ENCODE measurements at places on chromosomes 12 and 14.

- DNase-seq: no peak
Observed at GRCh38 chr14:42027271-42027670, 420.6 kb downstream of the LRFN5 start.

- no peak for DNase-seq
Observed at GRCh38 chr12:43287706-43288383, 264.2 kb downstream of the ADAMTS20 start.

DNA sequence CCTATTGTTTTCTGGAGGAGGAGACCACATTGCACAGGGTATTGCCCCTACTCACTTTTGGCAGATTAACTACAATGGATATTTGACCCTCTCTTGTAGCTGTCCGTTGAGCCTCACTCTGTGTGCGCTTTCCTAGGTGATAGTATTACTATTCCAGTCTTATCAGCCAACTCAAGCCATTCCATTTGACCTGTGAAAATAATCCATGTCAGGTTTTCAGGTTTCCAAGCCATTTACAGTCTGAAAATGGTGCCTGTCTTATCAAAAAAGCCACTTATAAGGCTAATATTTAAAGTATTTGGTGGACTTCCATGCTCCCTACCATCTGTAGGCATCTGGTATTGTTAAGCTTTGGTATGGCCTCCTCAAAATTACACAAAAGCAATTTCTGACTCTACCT, 29.6 kb upstream of the KLRD1 start:
- DNase-seq: no peak

DNA sequence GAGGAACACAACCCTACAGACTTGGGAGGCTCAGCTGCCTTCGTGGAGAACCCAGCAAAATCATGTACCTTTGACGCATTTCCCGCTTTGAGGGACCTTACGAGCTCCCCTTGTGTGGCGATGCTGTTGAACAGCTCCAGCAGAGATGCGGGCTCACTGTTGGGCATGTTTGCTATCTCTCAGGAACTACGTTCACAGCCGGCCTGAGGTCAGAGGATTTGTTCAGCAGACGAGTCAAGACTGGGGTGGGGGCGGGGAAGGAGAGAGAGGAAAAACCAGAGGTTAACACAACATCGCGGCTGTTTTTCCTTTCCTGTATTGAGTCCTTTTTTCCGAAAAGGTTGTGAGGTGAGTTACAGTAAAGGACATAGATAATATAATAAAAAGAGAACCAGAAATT, 45.9 kb downstream of the SLC25A47 start:
- DNase-seq: no peak

DNA sequence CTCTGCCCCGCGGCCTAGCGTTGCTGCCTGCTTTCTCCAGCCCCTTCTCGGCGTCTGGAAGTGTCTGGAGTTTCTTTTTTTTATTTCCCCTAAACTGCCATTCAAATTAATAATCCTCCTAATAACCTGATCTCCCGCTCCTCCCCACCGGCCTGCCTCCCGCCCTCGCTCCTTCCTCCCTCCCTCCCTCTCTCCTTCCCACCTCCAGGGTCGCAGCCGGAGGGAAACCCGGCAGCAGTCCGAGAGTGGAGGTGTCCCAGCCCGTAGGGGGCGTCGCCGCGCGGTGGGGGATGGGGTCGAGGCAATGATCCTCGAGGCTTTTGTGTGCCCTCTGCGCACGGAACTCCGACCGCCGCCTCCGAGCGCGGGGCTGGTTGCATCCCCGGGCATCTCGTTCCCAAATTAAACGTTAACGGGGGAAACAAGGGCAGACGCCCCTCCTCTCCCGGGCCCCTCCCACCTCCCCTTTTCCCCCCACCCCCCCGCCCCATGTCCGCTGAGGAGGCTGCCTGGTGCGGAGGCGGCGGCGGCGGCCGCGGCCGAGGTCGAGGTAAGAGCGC, 1.0 kb upstream of the SOCS2 start:
- peak; percentile 54 for DNase-seq

- no peak for DNase-seq
Observed at GRCh38 chr12:127533353-127533752, 733.6 kb upstream of the TMEM132C start.

GRCh38 chr14:68451696-68452373, 341.0 kb downstream of the ZFP36L1 start:
- DNase-seq: no peak

GRCh38 chr14:106083082-106083481, 556.7 kb downstream of the TMEM121 start:
- DNase-seq: no peak

- no peak for DNase-seq
Observed at GRCh38 chr14:75289840-75290388, 11.3 kb downstream of the FOS start.

DNA sequence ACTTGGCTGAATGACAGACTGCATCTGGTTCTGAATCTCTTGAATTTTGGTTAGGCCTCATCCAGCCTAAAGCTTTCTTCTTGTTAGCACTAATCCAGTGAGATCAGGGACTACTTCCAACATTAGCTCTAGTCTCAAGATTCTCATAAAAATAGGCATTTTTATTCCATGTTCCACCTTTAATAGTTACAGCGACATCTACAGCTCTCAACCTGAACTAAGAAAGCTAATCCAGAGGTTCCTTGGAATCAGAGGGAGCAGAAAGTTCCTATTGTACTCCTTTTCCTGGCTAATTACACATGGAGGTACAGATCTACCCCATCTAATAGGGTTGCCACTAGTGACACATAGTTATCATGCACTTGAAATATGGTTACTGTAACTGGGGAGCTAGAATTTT, 391.9 kb downstream of the RMST start:
- DNase-seq: no peak

GRCh38 chr12:52423661-52424500, 10.3 kb downstream of the KRT75 start:
- DNase-seq: peak; percentile 37

DNA sequence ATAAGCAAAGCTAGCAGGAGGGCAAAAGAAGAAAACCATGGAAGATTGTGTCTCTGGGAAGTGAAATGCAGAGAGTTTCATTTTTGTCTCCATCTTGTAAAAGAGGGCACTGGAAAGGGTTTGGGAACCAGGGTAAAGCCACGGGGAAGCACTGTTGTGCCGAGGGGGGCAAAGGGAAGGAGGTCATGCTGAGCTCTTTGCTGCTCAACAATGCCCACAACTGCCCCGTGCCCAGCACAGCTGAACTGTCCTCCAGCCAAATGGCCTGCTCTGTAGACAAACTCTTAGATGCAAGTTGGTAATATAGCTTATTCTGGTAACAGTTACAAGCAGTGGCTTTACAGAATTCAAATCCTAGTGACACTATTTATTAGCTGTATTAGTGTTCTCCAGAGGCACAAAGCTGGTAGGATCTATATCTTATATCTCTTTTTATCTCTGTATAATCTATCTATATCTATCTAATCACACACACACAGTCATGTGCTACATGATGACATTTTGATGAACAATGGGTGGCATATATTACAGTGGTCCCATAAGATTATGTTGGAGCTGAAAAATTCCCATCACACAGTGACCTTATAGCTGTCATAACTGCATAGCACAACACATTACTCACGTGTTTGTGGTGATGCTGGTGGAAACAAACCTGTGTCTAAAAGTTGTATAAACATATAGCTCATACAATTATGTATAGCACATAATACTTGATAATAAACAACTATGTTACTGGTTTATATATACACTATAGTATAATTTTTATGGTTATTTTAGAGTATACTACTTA, 203.4 kb upstream of the DDHD1 start:
- DNase-seq: no peak

- DNase-seq: no peak
Observed at GRCh38 chr12:100995771-100996170, 201.2 kb downstream of the ANO4 start.

GRCh38 chr14:87687420-87687819, 305.6 kb downstream of the GALC start:
- no peak for DNase-seq

- DNase-seq: no peak
Observed at GRCh38 chr14:23438101-23438971, 2.9 kb upstream of the MYH7 start.

DNA sequence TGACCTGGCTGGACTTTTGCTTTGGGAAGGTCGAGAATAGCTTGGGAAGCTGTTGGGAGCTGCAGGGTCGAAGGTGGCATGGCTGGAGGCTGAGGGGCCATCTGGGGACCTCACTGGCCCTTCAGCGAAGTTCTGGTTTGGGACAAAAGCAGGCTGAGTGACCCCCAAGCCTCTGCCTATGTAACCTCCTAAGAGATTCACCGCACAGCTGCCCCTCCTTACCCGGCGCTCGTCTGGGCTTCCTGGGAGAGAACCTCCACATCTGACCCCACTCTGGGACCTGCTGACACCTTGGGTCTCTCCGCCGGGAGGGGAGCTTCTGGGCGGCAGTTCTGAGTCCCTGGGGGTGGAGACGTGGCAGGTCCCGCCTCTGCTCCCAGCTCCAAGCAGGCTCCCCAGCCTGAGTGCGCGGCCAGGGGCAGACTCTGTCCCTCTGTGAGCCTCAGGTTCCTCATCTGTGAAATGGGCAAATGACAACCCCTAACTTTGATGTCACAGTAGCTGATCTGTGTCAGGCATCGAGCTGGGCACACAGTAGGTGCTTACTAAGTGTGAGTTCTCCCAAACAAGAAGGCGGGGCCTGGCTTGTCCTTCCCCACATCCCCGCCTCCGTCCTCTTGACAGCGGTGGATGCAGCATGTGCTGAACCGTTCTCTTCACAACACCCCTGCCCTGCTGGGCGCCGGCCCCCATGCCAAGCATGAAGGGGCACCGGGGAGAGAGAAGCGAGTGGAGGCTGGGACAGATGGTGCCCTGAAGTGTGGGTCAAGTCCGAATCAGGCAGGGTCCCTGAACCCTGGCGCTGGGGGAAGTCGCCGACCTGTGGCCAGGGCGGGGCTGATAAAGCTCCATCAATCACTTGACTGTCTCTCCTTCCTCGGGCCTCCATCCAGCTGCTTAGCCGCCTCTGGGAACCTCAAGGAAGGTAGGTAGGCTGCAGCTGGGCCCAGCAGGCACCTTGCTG, 3.8 kb downstream of the EXOC3L4 start:
- DNase-seq: no peak

- no peak for DNase-seq
Observed at GRCh38 chr14:55201219-55202101, 10.1 kb upstream of the DLGAP5 start.

Measured in NCI-H510A treated with DMSO at 0.1 percent for 48 hours (cell line).